ENCODE measurements at places on chromosomes 13 and 19.

DNA sequence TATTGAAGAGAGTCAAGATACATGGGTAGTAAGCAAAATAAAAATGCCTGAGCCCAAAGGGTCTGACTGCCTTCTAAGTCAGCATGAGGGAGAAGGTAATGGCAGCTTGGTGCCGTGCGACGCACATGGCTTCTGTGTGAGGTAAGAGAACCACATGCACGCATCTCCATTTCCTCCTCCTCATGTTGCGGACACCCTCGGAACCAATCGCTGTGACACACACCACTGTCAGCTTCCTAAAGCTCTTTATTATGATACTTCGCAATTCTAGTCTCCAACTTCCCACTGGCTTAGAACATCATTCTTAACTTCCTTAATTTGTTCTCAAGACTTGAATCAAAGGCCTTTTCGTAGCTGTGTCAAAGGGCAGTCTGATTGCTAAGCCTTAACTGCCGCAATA, 170.1 kb downstream of the OXGR1 start:
- DNase-seq: no peak

- DNase-seq: no peak
Measured at GRCh38 chr19:13098277-13099072, 4.2 kb downstream of the LYL1 start.

DNA sequence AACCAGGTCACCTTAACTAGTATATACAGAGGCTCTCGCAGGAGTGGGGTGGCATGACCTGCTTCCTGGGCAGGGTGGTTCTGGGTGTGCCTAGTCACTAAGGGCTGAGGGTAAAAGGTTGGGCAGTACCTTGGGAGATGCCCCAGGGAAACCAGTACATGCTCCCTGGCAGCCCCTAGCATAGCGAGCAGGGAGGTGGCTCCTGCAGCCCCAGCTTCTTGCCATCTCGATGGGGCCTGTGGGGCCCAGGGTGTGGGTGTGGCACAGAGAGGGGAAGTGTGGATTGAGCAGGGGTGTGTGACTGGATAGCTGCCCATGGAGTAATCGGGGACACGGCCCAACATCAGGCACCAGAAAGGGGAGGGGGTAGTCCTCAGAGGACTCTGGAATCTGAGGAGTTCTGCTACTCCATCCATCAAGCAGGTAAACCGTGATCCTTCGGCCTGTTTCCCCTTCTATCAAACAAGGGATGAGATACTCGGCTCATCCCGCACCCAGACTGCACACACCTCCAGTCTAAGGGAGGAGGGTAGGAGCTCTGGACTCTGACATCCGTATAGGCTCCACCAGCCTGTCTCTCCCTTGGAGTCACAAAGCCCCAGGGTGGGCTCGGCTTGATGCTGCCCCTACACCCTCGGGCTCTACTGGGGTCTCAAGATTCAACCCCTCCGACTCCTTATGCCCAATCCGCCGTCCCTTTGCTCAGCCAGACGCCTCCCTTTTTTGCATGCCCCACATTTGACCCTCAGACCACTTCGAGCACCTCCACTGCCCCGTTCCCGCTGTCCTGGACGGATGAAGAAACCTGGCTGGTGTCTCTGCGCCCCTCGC, 1.1 kb downstream of the ZBTB45 start:
- no peak for DNase-seq

- no peak for DNase-seq
Measured at GRCh38 chr13:101785858-101786257, 333.4 kb downstream of the ITGBL1 start.

DNA sequence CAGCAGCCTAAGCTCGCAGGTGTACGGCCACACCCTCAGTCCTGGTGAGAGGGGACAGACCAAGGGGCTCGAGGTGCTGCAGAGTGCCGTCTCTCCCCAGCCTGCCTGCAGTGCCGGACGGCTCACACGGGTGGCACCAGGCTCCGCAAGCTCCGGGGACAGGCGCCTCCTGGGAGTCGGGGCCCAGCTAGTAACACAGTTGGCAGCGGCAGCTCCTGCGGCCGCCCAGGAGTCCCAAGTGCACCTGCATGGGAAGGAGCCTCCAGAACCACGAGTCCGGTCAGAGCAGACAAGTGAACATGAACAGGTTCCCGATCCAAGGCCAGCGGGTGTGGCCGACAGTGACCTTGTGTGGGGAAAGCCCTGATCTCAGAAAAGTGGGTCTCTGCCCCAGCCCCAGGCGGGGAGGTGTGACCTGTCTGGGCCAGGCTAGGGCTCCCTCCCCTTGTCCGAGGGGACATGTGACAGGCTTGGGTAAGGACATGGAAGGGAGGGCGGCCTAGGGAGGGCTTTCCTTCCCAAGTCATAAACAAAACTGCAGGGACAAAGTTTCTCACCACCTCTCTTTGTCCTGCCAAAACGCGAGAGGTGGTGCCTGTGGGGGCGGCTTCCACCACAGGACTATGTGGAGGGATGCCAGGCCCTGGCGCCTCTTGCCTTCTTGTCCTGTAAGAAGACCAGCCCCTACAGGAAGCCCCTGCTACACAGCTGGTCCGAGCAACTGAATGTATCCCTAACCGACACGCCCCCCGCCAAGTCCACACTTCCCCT, 46.5 kb downstream of the MLLT1 start:
- DNase-seq: no peak

DNA sequence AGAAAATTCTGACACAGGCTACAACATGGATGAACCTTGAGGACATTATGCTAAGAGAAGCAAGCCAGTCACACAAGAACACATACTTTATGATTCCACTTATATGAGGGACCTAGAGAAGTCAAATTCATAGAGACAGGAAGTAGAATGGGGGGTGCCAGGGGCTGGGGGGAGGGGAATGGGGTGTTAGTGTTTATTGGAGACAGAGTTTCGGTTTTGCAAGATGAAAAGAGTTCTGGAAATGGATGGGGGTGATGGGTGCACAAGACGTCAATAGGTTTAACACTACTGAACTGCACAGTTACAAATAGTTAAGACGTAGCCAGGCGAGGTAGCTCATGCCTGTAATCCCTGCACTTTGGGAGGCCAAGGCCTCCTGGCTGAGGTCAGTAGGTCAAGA, 3.5 kb upstream of the ZNF787 start:
- DNase-seq: no peak

GRCh38 chr13:97423300-97424045, 10.5 kb upstream of the RAP2A start:
- no peak for DNase-seq

- no peak for DNase-seq
Measured at GRCh38 chr19:4456843-4457653, 546 bp downstream of the UBXN6 start.

Measured in esophagus squamous epithelium (tissue), 5 donors.